Activated CD4-positive, CD25-positive, alpha-beta regulatory T cell treated with anti-CD3 and anti-CD28 coated beads, Interleukin-2, amount 50 U/mL, for 72 hours (primary cell): ENCODE measurements at places on chromosomes 16 and 17.

DNA sequence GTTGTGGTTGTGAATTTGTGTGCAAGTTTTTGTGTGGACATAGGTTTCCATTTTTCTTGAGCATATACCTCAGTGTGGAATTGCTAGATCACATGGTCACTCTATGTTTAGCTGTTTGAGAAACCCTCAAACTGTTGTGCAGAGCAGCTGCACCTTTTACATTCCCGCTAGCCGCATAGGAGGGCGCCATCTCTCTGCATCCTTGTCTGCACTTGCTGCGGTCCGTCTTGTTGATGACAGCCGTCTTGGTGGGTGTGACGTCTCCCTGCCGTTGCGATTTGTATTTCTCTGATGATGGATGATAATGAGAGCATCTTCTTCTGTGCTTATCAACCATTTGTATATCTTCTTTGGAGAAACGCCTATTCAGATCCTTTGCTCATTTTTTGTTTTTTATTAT is 25.1 kb upstream of the IL17C start:
- no peak for DNase-seq

DNA sequence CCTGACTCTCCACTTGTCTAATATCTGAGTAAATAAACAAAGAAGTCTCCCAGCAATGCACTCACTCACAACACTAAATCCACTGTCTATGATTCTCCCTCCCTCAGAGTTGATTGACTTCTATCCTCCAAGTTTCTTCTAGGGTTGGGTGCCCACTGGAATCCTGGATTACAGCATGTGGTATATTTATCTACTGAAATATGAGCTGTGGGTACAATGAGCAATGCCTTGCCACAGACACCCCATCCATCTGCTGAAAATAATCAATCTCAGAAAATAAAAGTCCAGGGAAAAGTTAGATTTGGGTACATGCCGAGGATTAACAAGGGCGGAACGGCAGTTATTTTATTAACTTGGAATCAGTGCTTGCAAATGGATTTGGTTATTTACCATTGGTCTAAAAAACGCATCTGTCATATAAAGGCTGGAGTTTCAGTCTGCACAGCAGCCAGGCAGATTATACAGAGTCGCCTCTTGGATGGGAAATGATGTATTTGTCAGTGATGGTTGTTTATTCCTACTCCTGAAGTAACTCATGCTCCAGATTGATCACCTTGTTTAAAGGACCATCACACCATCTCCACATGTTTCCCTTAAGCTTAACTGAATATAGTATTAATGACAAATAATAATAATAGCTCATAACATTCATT is 193.9 kb upstream of the SOX9 start:
- no peak for DNase-seq

- DNase-seq = no peak
Measured at GRCh38 chr17:7717756-7718350, 309 bp downstream of the DNAH2 start.

- no peak for DNase-seq
Measured at GRCh38 chr17:56887105-56887504, 26.7 kb downstream of the TRIM25 start.

DNA sequence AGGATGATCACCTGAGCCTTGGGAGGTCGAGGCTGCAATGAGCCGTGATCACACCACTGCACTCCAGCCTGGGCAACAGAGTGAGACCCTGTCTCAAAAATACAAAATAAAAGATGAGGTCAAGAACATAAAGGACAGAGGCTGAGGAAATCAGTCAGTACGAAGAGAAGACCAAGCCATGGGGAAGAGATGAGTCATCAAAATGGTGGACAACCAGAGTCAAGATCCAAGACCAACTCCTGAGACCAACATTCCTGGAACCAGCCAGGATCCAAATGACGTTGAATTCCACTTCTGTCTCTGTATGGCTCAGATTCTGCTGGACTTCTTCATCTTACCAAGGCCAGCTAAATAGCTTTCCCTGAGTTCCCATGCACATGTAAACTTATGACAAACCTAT is 44.8 kb upstream of the NOG start:
- DNase-seq = no peak

GRCh38 chr17:58278661-58279015 is 2.1 kb downstream of the MPO start:
- no peak for DNase-seq

- no peak for DNase-seq
Measured at GRCh38 chr16:75234856-75235696, 16.3 kb downstream of the CTRB1 start.

DNA sequence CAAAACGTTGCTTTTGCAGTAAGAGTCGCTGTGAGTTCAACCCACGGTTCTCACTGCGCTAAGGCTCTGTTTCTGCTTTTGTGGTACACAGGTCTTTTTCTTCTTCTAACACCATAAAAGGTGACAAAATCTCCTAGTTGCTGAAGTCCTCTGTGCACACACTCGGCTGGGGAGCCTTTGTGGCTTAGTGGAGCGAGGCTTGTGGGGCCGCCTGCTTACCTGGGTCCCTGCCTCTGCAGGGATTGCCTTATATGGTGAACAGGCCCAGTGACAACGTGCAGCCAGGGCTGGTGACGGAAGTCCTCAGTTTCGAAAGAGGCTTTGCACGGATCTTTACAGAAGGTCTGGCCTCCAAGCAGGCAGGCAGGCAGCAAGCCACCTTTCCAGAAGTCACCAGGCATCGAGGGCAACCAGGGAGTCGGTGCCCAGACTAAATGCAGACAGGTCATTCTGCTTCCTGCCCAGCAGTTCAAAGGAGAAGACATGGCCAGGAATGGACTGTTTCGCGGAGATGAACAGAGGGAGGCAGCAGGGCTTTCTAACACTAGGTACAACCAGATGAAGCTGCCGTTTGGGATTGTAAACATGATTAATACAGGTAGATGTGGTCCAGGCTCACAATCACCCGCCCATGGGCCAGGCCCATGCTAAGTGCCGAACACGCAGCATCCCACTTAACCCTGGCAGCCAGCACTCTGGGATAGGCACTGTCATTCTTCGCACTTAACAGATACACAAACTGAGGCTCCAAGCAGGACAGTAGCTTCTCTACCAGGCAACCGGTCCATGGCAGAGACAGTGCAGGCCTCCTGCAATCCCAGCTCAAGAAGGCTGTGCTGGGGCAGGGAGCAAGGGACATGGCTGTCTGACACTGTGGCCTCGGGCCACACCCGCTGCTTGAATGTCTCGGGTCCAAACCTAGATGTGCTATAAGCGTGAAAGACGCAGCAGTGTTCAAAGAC is 10.7 kb upstream of the MEAK7 start:
- peak; percentile 70 for DNase-seq

GRCh38 chr17:4717791-4718190 is 7.4 kb downstream of the ARRB2 start:
- DNase-seq = no peak

DNA sequence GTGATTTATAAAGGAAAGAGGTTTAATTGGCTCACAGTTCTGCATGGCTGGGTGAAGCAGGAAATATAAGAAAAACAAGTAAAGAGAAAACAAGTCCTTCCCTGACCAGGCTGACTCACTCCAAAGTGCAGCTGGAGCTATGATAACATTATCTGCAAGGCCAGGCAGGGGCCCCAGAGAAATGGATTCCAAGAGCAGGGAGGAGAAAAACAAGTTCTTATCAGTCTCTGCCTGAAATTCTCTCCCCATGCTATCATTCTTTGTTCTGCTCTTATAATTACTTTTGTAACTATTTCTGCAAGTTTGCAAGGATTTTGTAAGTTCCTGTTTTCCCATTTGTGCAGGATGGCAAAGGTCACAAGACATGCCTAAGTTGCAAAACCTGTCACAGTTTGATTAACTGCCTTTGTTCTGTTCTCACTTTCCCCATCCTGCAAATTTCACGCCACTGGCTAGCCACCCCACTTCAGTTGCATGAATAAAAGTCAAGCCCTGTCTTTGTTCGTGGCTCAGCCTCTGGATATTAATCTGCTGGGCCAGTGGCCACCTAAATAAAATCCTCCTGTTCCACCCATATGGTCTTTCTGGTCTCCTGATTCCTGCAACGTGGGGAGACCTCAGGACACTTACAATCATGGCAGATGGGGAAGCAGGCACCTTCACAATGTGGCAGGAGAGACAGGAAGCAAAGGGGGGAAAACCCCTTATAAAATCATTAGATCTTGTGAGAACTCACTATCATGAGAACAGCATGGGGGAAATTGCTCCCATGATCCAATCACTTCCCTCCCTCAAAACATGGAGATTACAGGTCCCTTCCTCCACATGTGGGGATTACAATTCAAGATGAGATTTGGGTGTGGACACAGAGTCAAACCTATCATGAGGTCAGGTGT is 13.1 kb downstream of the ABCA9 start:
- DNase-seq = no peak
